ENCODE measurements at places on chromosomes 3 and 15.

DNA sequence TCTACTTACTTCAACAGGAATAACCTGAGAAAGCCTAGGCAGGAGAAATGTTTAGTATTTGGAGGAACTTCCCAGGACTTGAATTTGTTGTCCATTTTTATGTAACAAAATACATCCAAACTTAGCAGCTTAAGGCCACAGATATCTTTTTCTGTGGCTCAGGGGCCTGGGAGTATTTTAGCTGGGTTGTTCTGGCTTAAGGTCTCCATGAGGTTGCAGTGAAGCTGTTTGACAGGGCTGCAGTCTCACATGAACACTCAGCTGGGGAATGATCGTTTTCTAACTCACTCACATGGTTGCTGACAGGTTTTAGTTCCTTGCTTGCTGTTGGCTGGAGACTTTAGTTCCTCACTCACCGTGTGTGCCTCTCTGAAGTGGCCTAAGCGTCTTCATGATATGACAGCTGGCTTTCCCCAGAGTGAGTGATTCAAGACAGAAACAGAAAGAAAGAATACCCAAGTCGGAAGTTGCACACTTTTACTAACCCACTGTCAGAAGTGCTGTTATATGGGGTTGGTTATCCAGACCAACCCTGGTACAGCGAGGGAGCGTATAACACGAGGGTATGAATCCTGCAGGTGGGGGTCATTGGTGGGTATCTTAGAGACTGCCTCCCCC, 229.7 kb upstream of the TBL1XR1 start:
- DNase-seq = no peak

DNA sequence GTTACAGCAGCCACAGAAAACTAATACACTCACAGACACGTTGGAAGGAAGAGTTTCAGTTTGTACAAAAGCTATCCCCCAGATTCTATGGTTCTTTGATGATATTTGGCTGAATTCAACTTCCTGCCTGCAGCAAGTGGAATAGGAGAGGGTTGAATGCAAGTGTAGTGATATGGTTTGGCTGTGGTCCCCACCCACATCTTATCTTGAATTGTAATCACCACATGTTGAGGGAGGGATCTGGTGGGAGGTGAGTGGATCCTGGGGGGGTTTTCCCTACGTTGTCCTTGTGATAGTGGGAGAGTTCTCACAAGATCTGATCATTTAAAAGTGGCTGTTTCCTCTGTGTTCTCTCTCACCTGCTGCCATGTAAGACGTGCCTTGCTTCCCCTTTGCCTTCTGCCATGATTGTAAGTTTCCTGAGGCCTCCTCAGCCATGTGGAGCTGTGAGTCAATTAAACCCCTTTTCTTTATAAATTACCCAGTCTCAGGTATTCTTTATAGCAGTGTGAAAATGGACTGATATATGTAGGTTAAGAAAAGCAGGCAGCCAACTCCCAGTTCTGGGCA, 29.8 kb downstream of the NMNAT3 start:
- no peak for DNase-seq

DNA sequence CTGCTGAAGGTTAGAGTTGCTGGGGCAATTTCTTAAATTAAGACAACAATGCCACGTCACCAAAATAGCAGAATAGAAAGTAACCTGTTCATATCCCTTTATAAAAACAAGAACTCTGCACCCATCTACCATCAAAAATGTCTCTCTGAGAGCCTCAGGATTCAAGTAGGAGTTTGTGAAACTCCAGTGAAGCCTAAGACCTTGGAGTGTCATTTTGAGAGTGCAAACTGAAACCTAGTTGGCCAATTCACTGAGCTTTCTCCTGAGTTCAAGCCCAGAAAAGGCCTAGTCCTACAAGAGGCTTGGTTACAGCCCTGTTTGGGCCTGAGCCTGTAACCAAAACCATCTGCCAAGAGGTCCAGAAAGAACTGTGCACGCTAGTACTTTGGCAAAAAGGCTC, 335.1 kb downstream of the EFHB start:
- no peak for DNase-seq

DNA sequence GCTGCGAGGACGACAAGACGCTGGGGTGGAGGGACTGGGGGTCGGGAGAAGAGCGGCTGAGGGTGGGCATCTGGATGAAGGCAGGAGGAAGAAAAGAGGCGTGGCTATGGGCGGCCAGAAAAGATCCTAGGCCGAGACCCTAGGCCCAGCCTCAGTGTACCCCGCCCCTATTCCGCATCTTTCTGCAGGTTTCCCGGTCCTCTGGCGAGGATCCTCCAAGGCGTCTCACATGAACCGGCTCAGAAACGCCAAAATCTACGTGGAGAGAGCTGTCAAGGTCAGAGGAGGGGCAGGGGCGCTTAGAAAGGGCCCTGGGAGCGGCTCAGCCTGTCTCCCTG, 340 bp downstream of the TTLL3 start:
- no peak for DNase-seq

DNA sequence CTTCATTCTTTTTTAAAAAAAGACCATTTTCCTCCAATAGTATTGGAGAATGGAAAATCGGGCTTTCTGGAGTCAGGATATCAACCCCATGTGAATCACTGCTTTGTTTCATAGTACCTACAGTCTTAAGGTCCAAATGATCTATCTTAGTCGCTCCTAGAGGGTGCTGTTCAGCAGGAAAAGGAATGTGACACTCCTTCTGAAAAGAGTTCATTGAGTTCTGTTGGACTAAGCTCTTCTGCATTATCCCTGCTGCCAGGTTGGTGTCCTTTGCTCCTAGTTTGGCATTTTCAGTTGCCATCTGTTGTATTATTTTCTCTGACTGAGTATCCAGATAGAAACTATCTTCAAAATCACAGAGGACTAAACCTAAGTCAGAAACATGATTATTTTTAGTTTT, 57.2 kb downstream of the POLQ start:
- DNase-seq = no peak

GRCh38 chr3:81003817-81004216, 757.6 kb downstream of the GBE1 start:
- DNase-seq = no peak

DNA sequence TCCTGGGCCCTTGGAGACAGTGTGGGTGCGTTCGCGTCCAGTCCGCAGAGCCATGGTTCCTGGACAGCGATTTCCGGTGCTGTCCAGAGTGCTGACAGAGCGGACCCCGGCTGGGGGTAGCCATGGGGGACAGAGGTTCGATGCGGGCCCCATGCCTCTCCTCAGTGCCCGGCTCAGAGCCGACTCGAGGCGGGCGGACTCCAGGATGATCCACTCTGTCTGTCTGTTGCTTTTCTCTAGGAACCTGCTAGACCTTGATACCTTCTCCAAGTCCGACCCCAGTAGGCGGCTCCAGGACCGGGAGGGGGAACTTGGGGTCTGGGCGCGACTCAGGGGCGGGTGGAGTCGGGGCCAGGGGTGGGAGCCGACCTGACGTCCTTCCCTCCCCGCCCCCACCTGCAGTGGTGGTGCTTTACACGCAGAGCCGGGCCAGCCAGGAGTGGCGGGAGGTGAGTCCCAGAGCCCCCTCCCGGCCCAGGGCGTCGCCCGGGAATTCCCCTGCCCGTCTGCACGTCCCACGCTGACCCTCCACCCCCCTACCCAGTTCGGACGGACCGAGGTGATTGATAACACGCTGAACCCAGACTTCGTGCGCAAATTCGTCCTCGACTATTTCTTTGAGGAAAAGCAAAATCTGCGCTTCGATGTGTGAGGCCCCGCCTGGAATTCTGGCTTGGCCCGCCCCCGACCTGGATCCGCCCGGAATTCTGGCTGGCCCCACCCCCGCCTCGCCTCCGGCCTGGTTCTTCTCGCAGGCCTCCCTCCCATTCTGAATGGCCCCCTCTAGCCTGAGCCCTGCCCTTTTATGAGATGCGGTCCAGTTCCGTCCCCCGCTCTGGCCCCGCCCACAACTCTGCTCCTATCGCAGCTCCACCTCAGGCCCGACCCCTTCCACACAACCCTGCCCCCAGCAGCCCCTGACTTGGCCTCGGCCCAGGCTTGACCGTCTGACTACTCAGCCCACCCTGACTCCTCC, 1.0 kb downstream of the CPNE9 start:
- DNase-seq = no peak

- no peak for DNase-seq
Measured at GRCh38 chr3:11047500-11047899, 55.0 kb downstream of the SLC6A1 start.

GRCh38 chr3:161177991-161178390, 43.1 kb upstream of the NMD3 start:
- no peak for DNase-seq

DNA sequence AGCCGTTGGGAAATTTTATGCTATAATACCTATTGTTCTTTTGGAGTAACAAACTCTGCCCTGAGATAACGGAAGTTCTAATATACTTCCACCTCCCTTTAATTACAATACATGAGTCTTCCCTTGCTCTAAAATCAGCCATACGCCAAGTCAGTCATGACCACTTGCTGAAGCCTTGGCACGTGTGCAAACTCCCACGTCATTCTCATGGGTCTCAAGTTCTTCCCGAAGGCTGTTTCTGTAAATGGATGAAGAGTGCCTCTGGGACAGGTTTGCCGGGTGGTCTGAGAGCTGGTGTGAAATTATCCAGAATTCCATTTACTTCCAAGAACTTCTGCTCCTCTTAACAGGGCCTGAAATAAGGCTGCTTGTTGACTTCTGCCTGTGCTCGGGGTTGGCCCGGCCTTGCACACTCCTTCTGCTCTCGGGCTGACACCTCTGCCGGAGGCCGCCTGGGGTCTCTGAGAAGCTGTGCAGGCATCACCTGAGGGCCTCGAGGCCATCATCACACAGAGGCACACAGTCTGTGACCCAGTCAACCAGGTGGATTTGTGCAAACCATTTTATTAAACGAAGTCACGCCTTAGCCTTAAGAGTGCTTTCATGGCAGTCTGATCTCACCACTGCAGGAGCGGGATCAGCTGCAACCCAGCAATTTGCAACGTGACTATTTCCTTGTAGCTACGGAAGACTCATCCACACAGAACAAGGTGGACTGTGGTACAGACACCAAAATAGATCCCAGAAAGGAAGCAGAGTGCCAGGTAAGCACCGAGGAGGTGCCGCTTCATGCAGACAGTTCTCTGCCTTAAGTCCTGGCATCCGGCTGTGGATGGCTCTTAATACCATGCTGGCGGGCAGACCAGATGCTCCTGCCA, 120.1 kb downstream of the ADAMTS17 start:
- DNase-seq = no peak

DNA sequence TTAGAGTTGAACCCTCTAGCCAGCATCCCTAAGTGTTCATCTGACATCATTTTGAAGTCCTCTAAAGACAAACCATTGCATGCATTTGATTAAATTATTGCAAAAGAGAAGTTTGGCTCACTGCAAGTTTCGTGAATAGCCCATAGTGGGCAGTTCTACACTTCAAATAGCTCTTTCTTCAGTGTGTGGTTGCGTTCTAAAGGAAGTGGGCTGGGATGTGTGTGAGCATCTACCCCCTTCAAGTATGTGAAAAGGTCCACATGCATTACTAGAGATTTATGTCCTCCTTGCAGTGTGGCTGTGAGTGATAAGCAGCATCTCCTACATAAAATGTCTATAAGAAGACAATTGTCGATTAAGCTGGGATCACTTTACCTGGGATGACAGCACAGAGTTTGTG, 54.6 kb downstream of the SST start:
- DNase-seq = no peak

GRCh38 chr3:170760174-170760526, 109.8 kb downstream of the RPL22L1 start:
- no peak for DNase-seq

- DNase-seq = no peak
Measured at GRCh38 chr3:148075771-148076716, 621.7 kb upstream of the AGTR1 start.

- no peak for DNase-seq
Measured at GRCh38 chr3:27254896-27255295, 114.3 kb downstream of the NEK10 start.

DNA sequence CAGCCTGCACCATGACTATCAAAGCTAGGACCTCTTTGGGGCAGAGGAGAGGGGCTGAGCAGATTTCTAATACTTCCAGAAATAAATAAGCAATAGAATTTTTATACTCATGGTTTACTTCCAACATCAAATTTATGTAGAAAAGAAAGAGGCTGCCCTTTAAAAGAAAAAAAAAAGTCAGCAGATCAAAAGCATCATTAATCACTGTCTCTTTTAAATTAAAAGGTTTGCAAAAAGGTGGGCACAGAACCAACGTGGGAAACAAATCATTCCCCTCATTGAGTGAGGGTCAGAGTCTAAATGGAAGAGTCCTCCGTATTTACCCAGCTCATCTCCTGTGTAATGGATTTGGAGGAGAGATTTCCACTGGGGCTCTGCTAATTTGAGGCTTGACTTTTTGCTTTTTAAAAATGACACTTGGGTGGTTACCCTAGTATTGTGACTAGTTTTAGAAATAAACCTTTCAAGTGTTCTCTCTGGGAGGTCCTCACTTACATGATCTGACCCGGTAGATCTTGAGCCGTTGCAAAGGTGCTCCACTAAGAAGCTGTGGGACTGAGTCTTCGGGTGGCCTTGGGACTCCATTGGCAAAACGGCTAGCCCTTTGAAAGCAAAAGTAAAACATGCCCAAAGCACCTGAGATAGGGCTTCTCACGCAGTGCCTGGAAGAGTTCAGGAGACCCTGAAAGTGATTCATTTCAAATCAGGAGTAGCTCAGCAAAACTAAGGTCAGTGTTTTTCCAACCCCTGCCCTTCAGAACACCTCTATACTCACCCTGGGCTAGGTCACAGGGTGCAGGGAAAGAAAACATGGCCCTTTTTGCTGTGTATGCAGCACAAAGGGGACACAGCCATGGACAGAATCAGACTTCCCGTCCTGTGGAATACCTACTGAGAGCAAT, 320.9 kb downstream of the FOXP1 start:
- no peak for DNase-seq

DNA sequence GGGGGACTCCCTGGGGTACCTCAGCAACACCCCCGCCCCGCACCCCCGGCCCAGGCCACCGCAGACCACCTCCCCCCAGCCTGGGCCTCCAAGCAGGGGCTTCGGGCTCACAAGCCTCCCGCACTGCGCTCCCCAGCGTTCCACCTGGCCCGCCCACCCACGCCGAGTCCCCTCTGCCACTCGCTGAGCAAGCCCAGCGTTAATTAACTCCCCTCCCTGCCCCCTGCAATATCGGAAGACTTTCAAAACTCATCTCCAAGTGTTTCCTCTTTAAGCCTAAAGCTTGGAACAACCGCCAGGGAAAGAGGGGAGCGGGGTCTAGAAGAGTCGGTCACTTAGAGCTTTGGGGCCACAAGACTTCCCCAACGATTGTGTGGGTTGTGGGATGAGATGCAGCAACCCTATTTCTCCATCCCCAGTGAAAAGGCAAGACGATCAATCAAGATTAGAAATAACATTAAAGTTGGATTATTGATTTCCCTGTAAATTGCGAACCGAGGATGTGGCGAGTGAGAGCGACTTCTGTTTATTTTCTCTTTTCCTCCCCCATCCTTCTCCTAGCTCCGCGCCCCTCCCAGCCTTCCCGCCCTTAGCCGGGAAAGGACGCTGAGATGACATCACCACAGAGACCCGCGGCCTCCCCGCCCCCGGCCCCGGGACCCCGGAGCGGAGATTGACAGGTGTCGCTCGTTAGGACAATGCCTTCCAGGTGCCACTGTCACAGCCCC, 30.2 kb downstream of the NR2F2 start:
- DNase-seq = no peak

- DNase-seq = peak; percentile 97
Measured at GRCh38 chr3:140093742-140094141, 158.8 kb downstream of the CLSTN2 start.

- DNase-seq = peak; percentile 7
Measured at GRCh38 chr3:194632809-194633348, 340 bp downstream of the TMEM44 start.

GRCh38 chr3:58004973-58005372, 3.2 kb upstream of the FLNB start:
- DNase-seq = no peak
